ENCODE measurements at places on chromosomes 4 and X.

DNA sequence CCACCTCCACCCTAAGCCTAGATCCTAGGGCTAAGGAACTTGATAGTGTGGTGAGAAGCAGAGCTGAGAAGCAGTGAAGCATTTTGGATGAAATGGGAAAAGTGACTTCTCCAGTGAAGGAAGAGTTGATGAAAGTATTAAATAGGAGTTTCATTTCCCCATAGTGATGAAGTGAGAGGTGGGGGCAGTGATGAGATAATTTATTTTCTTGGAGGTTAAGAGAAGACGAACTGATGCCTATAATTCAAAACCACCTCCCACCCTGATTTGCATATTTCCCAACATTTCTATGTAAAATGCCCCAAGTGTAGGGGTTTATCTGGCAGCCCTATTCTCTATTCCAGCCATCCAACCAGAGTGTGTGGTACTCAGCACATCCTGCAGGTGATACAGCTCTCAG lies 6.3 kb downstream of the LONRF3 start:
- DNase-seq = no peak

DNA sequence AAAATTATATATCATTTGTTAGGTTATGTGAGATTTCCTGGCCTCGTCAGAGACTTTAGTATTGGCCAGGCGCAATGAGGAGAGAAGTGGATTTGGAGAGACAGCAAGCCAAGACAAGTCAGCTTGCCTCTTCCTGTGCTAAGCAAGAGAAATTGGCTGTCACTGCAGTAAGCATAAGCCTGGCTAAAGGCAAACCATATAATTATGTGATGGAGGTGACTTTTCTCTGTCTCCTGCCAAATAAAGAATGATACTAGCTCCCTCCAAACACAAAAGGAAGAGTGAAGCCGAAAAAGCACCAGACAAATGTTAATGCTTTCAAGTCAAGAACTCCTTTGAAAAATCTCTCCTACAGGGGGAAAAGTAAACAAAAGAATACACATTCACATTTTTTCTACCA lies 2246.0 kb downstream of the ARAP2 start:
- DNase-seq = no peak

DNA sequence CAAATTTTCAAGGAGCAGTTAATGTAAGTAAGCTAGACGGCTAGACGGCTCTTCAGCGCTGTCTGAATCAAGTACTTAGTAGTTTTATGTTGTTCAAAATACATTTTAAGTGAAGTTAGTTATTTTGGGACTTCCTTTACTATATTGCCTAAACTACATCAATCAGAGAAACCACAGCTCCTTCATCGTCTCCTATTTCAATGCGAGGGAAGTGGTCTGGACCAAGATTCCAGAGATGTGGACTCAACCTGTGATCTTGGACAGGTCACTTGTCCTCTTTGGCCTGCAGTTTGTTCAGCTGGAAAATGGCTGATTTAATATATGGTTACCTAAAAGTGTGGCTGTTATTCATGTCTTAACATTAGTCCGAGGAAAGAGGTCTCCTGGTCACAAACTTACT lies 10.6 kb downstream of the ING2 start:
- no peak for DNase-seq

DNA sequence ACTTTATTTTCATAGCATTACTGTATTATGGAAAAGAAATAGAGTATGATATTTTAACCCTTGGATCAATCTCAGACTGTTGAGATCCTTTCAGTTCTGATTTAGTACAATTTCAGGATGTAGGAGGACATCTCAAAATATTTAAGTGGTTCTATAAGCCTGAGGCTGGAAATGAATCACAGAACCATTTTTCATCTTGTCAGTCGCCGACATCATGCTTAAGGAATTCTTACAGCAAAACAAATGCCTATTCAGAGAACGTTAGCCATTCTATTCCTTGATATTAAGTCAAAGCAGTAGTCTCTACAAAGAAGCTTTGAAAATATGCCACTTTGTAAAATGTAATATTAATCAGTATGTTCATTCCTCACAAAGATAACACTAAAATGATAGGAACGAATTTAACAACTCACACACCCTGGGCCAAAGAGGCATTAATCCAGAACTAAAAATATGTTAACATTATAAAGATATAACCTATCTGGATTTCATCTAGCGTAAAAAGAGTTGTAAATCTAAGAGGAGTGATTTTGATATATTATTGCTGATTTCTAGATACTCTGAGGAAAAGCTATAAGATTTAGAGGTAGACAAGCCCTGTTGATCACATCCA lies 152.0 kb downstream of the GASK1B start:
- no peak for DNase-seq

GRCh38 chrX:102859550-102859871 lies 77.6 kb upstream of the RAB40AL start:
- DNase-seq = no peak

GRCh38 chrX:107826238-107827029 lies 768 bp downstream of the MID2 start:
- no peak for DNase-seq

GRCh38 chr4:25859429-25860148 lies 3.2 kb downstream of the SEL1L3 start:
- no peak for DNase-seq

- DNase-seq = no peak
These were observed 63.5 kb upstream of the WDR17 start for GRCh38 chr4:176002007-176002613.

- no peak for DNase-seq
These were observed 147.9 kb upstream of the CTSO start for GRCh38 chr4:156101571-156101970.

- no peak for DNase-seq
These were observed 13.6 kb downstream of the JADE1 start for GRCh38 chr4:128823025-128823661.

DNA sequence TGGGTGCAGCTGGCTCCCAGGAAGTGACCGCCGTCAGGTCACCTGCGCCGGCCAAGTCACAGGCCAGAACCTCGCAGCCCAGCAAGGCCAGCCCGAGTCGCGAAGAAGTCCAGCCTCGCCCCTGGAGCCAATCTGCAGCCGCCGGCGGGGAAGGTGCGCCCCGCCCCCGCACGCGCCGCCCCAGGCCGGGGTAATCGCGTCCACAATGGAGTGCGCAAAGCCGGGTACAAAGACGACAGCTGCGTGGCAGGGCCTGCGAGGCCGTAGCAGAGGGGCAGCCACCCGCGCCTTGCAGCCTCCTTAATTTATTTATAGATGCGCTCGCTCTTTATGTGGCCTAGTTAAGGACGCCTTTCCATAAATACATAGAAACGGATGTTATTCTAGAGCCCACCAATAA lies 139.4 kb upstream of the CPEB2 start:
- no peak for DNase-seq

DNA sequence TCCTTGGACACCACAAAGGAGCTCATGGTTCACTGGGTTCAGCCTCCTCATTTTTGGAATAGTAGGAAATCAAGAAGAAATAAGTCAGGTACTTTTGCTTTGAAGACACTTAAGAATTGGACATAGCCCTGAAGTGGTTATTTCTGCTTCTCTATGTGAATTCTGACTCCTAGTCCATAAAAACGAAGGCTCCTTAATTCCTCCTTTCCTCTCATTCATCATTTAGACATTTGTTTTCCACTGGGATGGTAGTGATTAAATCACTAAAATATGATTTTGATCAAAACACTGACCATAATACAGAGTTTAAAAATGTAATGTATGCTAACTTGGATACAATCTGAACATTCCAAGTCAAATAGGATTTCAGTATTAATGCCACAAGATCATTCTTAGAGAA lies 34.7 kb upstream of the CYP2U1 start:
- no peak for DNase-seq

DNA sequence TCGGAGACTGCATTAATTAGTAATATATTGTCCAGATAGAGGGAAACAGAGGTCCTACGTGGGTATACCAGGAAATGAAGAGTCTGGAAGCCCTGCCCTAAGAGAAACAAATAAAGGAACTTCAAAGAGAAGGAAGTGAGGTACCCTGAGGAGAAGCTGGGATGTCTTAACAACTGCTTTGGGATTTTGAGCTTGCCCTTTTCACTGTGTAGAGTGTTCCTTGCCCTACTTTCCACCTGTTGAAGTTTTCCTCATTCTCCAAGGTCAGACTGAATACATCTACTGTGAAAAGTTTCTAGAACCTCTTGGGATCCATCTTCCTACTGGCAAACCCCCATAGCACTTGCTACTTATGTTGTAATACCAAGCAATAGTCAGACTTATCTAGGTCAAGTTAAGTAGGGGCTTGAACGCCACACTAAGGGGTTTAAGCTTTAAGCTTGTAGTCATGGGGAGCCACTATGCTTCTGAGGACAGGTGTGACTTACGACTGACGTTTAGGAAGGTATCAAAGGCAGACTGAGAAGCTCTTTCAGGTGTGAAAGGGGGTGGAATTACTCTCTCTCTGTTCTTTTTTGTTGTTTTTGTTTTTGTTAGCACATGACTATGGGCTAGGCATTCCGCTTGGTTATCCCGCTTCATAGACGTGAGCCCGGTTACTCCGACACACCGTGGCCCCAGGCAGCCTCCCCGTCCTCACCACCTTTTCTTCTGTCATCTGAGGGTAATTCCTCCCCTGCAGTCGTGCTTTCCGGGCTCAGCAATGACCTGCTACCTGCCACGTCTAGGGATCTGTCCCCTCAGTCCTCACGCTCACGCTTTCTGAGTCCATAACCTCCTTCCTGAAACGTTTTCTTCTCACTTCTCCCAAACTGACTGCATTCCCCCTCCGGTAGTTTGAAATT lies 959 bp upstream of the REST start:
- no peak for DNase-seq

DNA sequence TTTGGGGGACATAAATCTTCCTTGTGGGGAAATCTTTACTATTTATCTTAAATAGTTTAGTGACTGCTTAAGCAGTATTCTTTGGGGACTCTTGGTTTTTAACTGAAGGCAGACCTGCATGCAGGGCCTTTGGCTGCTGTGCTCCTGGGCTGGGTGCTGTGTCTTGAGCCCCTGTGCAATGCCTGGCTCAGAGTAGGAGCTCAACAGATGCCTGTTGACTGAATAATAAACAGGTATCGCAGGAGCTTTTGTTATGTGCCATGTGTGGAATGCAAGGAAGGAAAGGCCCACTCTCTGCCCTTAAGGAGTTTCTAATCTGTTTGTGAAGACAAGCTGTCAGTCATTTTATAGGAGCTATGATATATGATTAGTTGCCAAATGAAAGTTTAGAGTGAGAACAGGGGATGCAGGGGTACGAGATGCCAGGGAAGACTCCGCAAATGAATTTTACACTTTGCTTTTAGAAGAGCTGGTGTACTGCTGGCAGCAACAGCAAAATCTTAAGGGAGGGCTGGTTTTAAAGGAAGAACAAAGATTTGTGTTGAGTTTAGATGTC lies 6.7 kb downstream of the GAB1 start:
- DNase-seq = no peak

- DNase-seq = no peak
These were observed 41.8 kb downstream of the HTRA3 start for GRCh38 chr4:8311101-8312068.

DNA sequence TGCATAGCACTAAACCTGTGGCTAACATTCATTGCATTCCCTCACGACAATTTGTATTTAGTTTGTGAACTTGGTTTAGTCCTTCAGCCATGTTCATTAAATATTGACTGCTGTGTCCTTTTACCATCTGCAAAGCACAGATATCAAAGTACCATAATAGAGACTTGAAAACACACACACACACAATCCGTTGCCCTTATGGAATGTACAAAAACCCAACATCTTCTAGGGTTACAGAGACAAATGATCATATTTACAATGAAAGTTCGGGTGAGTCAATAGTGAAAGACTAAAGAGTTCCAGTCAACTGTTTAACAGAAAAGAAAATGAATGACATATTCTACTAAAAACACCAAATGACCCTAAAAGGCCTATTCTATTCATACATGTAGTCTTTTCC lies 50.8 kb upstream of the TXK start:
- no peak for DNase-seq

- DNase-seq = no peak
These were observed 62.2 kb upstream of the DMD start for GRCh38 chrX:33273535-33273934.

GRCh38 chr4:37798616-37799015 lies 27.9 kb upstream of the PGM2 start:
- no peak for DNase-seq

DNA sequence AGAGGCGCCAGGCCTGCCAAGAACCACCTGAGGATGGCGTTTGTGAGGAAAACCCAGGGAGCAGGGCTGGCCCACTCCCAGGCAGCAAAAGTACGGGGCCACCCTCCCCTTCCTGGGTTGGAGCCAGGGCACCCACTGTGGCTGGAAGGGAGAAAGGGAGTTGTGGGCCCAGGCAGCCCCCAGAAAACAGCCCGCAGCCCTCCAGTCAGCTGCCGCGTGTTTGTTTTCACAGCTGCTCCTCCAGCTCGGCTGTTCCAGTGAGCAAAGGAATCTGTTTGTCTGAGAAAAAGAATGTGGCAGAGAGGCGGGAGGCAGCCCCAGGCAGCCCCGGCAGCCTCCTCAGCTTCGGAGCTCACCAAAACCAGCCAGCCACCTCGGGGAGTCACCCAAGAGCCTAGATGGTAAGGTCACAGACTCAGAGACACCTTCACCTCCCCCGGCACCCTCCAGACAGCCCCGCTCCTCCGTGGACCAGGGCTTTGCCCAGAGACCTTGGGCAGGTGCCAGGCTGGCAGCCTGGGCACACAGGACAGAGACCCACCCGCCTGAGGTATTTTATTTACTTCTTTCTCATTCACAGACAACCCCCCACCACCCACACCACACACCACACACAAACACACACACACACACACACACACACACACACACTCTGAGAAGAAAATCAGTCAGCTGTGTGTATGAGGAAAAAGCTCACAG lies 338.1 kb downstream of the BCOR start:
- DNase-seq = no peak

DNA sequence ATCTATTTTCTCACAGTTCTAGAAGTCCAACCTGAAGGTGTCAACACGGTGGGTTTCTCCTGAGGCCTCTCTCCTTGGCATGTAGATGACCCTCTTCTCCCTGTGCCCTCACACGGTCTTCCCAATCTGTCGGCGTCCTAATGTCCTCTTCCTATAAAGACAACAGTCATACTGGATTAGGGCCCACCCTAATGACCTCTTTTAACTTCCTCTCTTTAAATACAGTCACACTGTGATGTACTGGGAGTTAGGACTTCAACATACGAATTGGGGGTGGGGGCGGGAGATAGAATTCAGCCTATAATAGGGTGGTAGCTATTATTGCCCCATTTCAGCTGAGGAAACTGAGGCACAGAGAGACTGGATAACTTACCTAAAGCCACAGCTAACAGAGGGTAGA lies 70.2 kb downstream of the SMIM20 start:
- DNase-seq = no peak

Data from GM12878 (cell line).